ENCODE measurements at places on chromosomes 1 and 21.
A peak's percentile ranks its signal among the peaks of the same experiment; 100 is the strongest.

GRCh38 chr1:42504535-42505128 is 41.5 kb downstream of the CCDC30 start:
- no peak for DNase-seq

DNA sequence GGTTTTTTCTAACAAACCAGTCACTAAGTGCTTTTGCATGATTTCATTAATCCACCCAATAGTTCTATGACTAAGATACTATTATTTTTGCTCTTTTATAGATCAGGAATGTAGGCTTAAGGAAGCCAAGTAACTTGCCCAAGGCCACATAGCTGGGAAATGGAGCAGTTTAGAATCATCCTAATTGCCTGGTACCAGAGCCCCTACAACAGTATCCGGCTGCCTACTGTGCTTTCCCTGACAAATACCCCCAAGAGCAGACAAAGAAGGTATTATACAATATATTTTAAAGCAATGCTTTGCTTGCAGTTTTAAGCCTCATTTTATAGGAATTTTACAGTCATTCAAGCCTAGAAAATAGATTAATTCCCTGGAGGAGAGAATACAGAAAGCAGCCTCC is 45.5 kb upstream of the RASAL2 start:
- DNase-seq, result peak; percentile 39

GRCh38 chr1:243964915-243965314 is 86.2 kb upstream of the ZBTB18 start:
- DNase-seq, result no peak

GRCh38 chr1:83029916-83030315 is 969.0 kb downstream of the TTLL7 start:
- DNase-seq, result no peak

GRCh38 chr21:42223826-42224575 is 5.1 kb downstream of the ABCG1 start:
- no peak for DNase-seq

DNA sequence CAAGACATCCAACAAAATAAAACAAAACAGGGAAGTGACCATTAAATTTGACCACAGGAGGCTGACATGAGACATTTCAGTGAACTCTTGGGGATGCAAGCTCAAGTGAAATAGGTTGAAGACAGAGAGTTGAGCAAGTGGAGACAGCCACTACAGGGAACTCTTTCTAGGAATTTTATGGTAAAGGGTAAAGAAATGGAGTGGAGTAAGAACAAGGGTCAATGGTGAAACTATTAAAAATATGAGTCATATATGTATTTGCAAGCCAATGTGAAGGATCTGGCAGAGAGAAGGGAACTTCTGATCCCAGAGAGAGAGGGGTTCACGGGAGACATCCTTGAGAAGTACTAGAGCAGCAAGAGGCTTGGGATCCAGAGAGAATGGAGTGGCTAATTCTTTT is 9.1 kb upstream of the TRABD2B start:
- peak; percentile 26 for DNase-seq

- no peak for DNase-seq
These were observed 26.6 kb downstream of the PAFAH2 start for GRCh38 chr1:25971066-25971810.

DNA sequence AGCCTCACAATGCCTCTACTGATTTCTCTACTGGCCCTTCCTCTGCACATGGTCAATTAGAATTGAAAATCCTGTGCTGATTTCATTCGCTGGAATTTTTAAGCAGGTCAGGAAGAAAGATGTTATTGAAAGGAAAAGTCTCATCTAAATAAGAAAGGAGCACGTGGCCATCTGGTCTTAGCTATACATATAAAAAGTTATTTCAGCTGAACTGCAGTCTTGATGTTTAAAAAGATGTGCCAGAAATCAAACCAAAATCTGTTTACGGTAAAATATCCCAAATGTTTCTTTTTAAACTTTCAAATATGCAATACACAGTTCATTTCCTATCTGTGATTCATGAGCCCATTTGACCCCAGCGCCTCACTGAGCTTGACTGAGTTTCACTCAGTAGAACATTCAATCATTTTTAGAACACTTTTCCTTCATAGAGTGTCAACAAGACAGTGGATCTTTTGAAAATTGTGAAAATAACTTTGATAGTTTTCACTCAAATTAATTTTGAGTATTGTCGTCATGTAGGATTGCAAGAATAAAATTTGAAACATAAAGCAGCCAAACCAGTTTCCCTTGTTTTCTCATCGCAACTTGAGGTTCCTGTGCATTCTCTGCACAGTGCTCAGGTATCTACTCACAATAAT is 293.6 kb downstream of the PTPRC start:
- peak; percentile 79 for DNase-seq

DNA sequence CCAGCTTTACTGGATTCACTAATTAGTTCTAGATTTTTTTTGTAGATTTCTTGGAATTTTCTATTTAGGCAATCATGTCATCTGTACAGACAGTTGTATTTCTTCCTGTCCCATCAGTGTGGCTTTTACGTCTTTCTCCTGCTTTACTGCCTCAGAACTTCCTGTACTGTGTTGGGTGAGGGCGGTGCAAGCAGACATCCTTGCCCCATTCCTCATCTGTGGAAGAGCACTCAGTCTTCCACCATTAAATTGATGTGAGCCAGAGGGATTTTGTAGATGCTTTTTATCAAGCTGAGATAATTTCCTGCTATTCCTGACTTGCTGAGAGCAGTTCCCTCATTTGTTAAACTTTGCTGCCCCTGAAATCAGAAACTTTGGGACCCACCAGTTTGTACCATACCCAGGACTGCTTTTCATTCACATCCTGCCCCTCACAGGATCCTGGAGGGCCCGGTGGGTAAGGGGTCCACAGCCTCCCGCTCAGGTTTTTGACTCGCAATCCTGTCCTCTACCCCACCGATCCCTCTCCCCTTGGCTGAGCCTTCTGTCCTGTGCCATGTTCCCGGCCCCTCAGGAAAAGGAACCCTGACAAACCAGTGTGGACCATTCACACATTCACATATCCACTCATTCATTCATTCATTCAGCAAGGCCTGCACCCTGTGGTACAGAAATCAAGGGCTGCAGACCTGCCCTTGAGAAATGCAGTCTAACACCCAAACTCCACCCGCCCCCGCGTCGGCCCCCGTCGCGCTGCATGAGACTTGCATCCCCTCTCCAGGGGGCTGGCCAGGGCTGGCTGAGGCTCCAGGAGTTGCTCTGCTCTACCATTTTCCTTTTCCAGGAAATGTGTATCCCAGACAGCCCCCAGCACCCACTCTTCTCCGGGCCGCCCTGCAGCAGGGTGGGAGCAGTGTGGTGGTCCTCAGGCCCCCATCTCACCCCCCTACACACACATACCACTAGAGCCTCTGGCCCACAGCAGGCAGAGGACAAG is 246.5 kb upstream of the VAMP3 start:
- DNase-seq, result no peak

- DNase-seq, result no peak
These were observed 1.8 kb downstream of the TXNIP start for GRCh38 chr1:145994391-145995120.

DNA sequence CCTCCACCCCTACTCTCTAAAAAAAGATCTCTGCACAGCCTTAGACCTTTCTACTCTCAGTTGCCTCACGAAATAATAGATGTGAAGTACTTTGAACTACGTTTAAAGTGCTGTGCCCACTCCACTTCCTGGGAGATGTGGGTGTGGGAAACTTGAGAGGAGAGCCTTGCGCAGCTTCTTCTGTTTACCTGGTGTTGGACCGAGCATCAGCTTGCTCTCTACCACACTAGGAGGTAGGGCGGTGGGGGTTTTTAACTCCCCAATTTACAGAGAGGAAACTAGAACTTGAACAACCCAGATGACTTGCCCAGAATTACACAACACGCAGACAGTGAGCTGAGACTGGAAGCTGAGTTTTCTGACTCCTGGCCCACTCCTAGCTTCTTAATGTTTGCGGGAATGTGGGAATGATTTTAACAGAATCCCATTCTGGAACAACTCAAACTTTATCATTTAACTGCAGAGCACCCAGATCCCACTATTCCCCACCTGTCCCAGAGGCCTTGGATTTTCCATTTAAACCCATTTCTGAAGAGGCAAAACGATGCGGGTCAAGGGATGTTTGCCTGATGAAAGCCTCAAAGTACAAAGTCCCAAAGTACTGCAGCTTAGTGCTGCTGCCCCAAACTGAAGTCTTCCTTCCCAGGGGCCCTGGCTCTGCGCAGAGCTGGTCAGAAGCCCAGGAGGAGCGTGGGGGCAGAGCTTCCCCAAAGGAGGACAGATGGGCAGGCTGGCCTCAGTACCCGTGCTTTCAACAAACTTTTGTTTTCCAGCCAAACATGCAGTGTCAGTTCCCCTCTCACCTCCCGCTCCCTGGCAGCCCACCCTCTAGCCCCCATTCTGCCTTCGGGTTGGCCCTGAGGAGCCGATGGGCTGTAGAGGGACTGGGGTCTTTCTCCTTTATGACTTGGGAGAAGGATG is 19.0 kb downstream of the BTG2 start:
- DNase-seq, result no peak

DNA sequence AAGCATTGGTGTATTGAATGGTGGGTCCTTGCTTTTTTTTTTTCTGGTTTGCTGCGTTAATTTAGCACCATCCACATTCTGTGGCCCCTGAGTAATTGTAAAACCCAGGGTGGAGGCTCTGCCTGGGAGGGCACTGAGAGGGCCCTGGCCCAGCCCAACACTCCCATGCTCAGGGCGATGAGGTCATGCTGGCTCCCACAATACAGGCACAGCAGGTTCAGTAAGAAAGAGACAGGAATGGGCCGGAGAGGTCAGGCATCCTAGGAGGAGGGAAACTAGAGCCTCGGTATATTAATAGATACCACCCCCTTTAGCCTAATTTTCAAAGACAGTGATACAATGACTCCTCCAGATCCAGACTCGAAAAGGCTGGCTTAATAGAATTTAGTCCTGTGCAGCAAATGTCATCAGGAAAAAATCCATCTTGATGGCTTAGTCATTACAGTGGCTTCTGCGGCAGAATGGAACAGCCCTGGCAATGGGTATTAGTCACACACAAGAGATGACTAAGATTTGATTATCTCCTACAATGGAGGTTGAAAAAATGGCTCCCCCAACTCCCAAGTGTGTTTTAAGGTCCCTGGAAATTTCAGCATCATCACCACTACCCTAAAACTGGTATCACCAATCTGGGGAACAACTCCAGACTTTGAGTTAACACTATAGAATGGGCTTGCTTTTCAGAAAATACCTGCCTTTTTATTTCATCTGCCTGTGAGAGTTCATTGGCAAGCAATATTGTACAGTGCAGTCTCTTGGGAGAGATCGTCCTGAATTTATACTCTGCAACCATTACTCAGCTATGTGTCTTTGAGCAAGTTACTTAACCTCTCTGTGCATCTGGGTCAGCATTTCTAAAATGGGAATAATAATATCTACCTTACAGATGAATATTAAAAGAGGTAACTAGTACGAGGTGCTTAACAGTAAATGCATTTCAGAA is 43.9 kb upstream of the LYST start:
- peak; percentile 99 for DNase-seq

DNA sequence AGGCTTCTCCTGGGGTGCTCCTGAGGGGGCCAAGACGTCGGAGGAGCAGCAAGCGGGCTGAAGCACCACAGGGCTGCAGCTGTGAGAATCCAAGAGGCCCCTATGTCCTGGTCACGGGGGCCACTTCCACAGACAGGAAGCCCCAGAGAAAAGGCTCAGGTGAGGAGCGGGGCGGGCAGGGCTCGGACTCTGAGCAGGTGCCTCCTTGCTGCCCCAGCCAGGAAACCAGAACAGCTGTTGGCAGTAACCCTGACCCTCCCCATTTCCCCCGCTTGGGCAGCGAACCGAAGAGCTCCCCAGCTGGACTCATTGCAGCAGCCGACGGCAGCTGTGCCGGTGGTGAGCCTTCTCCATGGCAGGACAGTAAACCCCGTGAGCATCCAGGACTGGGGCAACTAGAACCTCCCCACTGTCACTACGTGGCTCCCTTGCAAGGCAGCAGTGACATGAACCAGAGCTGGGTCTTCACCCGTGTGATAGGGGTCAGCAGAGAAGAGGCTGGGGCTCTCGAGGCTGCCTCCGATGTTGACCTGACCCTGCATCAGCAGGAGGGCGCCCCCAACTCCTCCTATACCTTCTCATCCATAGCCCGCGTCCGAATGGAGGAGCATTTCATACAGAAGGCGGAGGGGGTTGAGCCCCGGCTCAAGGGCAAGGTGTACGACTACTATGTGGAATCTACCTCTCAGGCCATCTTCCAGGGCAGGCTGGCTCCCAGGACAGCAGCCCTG is 625 bp downstream of the KLHDC7A start:
- no peak for DNase-seq

DNA sequence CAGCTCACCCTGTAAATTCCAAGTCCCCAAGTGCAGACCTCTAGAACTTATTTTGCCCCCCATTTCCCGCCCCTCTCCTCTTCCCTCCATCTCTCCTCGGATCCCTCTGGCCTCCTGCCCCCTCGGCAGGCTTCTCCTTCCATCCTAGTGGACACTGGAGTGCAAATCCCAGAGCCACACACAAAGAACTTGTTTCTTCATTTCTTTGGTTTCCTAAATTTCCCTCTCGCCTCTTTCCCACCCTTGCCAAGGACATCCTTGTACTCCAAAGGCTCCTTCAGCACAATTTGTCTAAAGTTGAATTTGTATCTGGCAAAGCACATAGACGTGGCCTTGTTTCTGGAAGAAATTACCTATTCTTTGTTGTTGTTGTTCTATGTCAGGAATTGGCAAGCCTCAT is 17.5 kb downstream of the UMODL1 start:
- no peak for DNase-seq

- peak; percentile 56 for DNase-seq
These were observed 65.5 kb downstream of the PRKAA2 start for GRCh38 chr1:56710646-56711045.

DNA sequence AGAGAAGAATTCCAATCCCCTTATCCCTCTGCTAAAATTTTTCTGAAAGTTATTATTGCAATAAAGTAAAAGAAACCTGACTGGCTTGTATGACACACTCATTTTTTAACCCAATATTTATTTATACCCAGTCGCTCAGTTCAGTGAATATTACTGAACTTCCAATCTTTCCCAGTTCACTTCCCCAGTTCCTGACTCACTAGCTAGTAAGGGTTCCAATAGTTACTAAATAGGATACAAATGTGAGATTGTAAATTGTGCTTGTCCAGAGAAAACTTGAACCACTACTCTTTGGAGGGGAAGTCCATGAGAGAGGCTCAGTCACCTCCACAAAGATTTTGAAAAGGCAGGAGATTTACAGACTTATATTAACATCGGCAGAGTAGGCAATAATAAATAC is 31.4 kb downstream of the PRDX6 start:
- DNase-seq, result peak; percentile 4

GRCh38 chr21:40567501-40567900 is 279.5 kb downstream of the DSCAM start:
- no peak for DNase-seq

DNA sequence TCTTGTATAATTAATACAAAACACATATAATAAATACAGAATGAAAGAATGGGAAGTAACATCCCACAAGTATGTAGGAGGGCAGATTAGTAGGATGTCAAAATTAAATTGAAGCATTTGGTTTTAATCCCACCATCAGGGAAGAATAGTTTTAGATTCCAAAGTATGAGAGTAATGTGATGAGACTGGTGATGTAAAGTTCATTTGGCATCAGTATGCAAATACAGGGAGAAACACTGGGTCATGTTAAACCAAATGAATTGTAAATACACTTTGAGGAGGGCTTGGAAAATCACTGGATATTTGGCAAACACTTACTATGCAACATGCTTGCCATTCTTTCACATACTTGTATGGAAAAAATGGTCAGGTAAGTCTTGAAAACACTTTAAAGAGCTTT is 358.8 kb downstream of the DPYD start:
- no peak for DNase-seq

Measured in mammary epithelial cell (primary cell).